Astrocyte of the spinal cord (primary cell): ENCODE measurements at places on chromosomes 12 and 14.
A peak's percentile ranks its signal among the peaks of the same experiment; 100 is the strongest.

DNA sequence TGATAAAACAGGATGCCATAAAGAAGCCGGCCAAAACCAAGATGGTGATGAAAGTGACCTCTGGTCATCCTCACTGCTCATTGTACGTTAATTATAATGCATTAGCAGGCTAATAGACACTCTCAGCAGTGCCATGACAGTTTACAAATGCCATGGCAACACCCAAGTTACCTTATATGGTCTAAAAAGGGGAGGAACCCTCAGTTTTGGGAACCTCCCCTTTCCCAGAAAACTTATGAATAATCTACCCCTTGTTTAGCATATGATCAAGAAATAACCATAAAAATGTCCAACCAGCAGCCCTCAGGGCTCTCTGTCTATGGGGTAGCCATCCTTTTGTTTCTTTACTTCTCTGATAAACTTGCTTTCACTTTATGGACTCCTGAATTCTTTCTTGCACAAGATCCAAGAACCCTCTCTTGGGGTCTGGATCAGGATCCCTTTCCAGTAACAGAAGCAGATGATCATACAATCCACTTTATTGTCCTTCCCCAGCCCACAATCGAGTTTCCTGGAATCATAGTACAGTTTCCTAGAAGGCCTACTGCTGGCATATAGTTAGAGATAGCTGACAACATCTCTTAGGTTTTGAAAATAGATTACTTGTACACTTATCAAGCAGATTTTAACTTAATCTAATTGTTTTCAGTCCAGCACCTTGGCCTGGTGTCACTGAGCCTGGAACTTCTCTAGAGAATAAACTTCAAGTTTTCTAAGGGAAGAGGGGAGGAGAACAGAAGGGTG is 266.7 kb upstream of the HMGA2 start:
- DNase-seq = no peak

GRCh38 chr12:80017261-80017870 is 82.0 kb upstream of the OTOGL start:
- no peak for DNase-seq

DNA sequence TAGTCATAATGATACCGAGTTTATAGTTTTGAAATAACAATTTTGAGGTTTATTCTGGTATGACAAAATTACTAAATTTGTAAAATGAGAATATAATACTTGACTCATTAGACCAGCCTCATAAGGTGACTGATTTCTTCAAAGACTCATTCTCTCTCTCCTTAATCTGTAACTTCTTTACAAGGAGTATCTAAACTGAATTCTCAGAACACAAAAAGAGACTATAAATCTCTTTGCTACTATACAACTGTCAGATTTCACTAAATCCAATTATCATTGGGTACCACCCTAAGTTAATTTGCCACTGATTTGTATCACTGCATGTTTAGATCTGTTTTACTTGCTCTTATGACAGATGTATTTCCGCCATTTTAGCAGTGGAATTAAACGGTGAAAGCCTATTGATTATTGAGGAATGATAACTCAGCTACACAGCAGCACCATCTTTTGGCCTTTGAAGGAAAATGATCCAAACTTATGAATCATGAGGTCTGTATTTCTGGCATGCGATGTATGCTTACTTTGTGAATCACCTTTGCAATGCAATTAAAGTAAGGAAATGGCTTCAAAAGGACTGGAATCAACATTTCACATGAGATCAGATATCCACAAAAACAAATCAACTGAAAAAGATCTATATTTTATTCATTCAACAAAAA is 161.2 kb downstream of the RERGL start:
- peak; percentile 84 for DNase-seq

DNA sequence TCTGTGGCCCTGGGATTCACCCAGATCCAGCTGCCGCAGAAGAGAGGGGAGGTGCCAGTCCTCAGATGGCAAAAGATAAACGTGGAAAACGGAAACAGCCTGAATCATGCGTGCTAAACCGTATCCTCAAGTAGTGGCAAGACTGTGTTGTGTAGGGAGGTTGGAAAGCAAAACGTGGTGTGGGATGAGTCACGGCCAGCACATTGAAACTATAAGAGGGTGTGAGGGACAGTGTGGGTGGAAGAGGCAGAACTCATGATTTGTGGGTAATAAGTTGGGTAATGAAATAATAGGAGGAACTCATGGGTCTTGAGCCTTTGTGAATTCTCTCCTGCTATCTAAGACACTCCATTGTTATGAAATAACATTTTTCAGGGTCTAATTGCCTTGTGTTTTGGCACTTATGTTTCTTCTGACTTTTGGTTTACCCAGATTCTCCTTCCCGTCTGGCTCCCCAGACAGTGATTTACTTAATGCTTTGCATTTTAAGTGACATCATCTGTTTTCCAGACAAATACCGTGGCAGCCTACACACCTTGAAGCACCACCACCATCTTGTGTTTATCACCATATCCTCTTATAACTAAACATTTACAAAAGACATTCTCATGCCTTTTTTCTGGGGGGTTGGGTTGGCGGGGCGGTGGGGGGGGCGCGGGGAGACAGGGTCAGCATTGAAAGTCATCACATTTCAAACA is 62.3 kb upstream of the PTCSC3 start:
- peak; percentile 44 for DNase-seq

- peak; percentile 67 for DNase-seq
These were observed 2.4 kb upstream of the RNASE7 start for GRCh38 chr14:21039585-21040369.

DNA sequence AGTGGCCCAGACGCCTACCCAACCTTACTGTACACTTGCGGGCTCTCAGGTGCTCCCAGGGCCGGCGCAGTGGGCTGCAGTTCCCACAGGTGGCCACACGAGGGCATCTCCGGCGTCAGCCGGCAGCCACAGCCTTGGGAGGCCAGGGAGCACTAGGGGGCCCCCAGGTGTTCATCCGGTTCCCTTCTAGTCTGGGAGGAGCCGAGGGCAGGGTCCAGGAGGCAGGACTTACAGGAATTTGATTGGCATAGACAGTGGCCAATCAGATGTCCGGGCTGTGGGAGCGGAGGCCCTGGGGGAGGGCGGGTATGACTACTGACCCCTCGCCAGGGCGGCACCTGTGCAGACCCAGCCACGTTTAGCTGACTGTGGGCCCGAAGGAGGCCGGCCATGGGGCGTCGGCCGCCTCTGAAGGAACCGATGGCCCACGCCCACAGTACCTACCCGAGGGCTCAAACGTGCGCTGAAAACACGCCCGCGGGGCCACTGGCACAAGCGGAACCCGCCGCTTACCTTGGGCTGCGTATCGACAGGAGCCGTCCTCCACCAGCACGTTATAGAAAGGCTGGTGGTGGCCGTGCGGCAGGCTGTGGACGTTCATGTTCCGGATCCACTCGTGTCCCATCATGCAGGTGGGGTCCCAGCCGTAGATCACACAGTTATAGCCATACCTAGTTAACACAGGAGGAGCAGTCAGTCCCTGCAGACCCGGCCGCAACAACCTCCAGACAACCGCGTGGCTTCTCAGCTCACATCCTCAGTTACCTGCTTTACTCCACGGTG is 34.8 kb downstream of the FBXO21 start:
- peak; percentile 37 for DNase-seq

- DNase-seq = no peak
These were observed 131.1 kb downstream of the NEDD1 start for GRCh38 chr12:97038131-97038530.

DNA sequence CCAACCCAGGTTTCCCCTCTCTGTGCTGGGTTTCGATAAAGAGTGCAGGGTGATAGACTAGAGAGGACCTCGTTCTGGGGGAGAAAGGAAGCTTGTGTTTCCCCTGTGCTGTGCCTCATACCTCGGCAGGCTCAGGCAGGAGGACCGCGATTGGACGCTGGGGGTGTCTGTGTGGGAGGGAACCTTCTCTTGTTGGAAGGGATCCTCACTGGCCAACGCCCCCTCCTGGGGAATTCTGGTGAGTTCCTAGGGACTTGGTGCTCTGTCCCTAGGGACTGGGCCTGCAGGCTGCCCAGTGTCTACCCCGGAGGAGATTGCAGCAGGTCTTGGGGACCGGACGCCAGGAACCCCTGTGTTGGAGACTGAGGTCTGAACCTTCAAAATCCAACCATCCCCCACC is 157.4 kb upstream of the PRMT8 start:
- no peak for DNase-seq

DNA sequence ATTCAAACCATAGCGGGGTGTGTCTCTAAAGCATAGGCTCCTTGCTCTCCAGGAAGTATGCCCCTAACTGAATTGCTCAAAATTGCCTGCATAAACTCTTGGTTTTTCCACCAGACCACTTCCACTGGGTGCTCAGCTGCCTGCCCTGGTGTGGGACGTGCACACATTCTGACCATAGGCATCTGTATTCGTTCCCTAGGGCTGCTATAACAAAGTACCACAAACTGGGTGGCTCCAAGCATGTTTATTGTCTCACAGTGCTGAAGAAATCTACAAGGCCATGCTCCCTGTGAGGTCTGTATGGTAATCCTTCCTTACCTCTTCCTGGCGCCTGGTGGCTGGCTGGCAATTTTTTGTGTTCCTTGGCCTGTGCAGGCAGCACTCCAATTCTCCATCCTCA is 16.4 kb upstream of the GALNT6 start:
- no peak for DNase-seq

DNA sequence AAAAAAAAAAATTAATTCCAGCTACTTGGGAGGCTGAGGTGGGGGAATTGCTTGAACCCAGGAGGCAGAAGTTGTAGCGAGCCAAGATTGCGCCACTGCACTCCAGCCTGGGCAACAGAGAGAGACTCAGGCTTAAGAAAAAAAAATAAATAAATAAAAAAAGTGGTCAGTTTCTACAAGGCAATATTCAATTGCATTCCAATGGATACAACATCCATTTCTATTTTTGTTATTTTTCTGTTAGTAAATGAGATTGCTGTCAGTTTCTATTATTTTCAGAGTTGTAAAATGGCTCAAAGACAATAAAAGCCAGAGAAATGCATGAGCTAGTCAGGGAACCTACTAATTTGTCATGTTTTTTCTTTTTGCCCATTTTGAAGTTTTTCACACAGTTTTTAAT is 119.2 kb downstream of the PDE3A start:
- no peak for DNase-seq

- no peak for DNase-seq
These were observed 146.9 kb downstream of the BCL11B start for GRCh38 chr14:99125113-99125512.

DNA sequence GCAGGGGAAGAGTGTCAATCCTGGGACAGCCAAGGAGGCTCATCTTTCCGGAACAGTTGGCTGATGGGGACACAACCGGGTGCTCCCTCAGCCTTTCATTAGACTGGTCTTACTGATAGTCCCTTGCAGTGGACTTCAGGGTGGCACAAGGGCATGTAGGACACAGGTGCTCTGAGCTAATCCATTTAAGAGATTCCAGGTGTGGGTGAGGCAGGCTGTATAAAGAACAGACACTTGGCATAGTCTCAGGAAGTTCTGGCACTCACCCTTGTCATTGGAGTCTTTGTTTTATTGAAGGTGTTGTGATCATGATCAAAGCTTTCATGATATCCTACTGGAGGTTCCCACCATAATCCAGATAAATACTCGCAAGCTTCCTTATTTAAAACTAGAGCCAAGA is 341.6 kb downstream of the EMP1 start:
- no peak for DNase-seq
